ENCODE measurements at places on chromosomes 16 and 17. TPM values are rescaled to one million over a fixed set of nuclear protein-coding genes. Genes with fewer than 3 reads are reported as not detected.

GCGR gene
- not detected for polyA plus RNA-seq

LHX1 gene
- polyA plus RNA-seq = not detected

FBXW10B gene
- polyA plus RNA-seq = not detected

DNA sequence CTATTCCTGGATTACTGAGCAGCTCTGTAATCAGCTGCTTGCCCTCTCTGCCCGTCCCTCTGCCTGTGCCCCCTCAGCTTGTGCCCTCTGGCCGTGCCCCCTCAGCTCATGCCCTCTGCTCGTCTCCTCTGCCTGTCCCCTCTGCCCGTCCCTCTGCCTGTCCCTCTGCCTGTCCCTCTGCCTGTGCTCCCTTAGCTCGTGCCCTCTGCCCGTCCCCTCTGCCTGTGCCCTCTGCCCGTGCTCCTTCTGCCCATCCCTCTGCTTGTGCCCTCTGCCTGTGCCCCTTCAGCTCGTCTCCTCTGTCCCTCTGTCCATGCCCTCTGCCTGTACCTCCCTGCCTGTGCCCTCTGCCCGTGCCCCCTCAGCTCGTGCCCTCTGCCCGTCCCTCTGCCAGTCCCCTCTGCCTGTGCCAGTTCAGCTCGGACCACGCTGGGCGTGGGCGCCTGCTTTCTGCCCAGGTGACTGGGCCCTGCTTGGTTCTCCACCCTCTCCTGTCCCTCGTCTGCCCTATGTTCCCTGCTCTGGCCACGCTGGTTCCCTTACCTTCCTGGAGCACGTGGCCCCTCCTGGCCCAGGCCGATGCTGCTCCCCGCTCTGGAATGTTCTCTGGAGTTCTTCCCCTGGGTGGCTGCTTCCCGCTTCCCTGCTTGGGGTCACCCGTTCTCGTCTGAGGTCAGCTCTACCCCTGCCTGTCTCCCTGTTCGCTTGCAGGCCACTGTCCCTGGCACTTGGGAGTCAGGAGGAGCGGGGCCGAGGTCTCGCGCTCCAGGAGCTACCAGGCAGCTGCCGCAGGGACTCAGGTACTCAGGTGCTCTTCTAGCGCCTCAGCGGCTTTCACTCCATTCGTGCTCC is 63.9 kb downstream of the BANP start:
- no peak overlapping the region for H3K4me3 ChIP-seq
- H3K4me1 ChIP-seq = no peaks in the 10 kb centered on the region
- no peak overlapping the region for H3K27ac ChIP-seq
- DNase-seq = no peak
- H3K36me3 ChIP-seq = peaks cover 80% of the 10 kb centered on the region

PRSS8 gene
- polyA plus RNA-seq = not detected

DNA sequence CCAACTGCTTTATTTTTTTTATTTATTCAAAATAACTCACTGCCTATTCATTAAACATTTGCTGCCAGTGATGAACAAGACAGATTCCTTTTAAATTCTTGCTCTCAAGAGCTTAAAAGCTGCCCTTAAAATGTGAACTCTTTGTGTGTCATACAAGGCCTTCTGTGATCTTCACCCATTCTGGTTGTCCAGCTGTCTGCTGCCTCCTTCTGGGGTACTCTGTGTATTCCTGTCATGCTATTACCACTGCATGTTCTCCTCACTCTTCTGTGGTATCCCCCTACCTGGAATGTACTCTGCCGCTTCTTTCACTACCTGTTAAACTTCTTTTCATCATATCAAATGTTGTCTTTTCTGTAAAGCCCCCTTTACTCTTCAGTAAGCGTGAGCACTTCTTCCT is 165.8 kb downstream of the CHD9 start:
- peak; percentile 42 for DNase-seq
- peak overlapping the region; percentile 41 for H3K4me3 ChIP-seq
- peaks cover 59% of the 10 kb centered on the region for H3K4me1 ChIP-seq
- H3K27ac ChIP-seq = peak overlapping the region; percentile 23

DNA sequence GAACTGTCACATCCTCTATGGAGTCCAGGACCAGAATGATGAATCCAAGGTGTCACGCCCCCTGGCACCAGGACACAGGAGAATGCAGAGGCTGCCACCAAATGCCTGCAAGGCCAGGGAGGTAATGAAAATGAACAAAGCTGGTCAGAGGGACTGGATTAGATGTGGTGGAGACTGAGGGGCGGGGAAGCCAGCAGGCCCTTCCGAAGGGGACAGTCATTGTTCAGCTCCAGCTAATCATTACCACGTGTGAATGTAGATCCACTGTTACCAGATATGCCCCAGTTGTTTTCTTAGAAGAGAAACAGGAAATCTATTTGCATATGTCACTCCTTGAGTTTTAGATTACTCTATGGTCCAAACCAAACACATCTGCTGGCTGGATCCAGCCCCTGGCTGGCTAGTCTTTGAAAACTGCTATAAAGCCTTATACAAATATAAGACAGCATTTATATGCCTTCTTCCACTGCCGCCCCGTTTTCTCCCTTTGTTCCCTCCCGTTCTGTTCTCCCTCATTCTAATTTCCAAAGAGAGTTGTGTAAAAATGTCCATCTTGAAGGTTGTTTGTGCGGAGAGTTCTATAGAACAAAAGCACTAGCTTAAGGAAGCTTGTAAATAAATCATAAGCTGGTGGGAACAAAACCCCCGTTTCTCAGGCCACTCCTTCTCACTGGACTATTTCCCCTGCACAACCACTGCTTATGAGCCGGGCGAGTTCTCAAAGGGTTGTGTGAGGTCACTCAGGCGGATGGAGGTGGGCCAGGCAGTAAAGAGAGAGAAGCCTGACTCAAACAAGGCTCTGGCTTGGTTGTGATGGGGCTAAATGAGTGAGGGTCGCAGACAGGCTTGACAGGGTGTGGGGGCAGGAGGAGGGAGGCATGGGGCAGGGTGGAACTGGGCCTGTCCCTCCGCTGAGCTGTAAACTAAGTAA is 14.2 kb downstream of the CRYM start:
- no peaks in the 10 kb centered on the region for H3K36me3 ChIP-seq
- H3K27me3 ChIP-seq = no peaks in the 10 kb centered on the region
- H3K4me1 ChIP-seq = no peaks in the 10 kb centered on the region
- no peak overlapping the region for H3K4me3 ChIP-seq
- H3K27ac ChIP-seq = no peak overlapping the region
- DNase-seq = no peak
